ENCODE measurements at places on chromosomes 2 and 18.

DNA sequence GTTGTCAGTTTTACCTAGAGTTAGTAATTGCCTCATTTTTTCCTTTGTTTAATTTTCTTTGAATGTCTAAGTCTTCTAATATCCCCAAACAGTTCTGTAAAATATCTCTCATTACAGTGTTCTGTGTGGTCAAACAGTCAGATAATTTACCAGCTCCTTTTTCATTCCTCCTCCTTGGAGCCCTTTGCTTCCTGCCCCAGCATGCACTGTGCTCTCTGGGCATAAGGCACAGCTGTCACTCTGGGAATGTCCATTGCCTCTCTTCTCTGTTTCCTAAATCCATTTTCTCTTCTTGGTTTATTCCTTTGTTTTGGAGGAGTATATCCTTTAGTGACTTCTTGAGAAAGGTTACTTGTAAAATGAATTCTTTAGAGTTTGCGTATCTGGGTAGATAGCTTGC lies 139.3 kb downstream of the PLCL1 start:
- no peak for DNase-seq

GRCh38 chr18:37559194-37559593 lies 6.4 kb downstream of the CELF4 start:
- no peak for DNase-seq

- DNase-seq, result no peak
Observed at GRCh38 chr2:102184018-102184417, 2.8 kb upstream of the IL1RL2 start.

DNA sequence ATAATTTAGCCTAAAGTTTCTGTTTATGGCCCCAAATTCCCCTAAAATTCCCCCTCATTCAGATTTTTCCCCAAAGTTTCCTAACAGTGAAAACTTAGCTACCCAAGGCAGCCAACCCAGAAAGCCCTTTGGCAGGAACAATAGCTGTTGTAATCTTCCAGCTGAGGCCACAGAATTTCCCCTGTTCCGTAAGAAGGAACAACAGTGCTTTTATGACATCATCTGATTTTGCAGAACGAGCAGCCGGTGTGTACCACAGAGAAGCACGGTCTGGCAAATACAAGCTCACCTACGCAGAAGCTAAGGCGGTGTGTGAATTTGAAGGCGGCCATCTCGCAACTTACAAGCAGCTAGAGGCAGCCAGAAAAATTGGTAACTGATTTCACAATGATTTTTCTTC lies 6.3 kb downstream of the TNFAIP6 start:
- no peak for DNase-seq

- no peak for DNase-seq
Observed at GRCh38 chr2:138622613-138623012, 121.0 kb downstream of the SPOPL start.
